T follicular helper cell (primary cell): ENCODE measurements at places on chromosomes 1 and 21.
A peak's percentile ranks its signal among the peaks of the same experiment; 100 is the strongest.

- DNase-seq = peak; percentile 43
These were observed 9.2 kb downstream of the FCMR start for GRCh38 chr1:206912445-206913095.

DNA sequence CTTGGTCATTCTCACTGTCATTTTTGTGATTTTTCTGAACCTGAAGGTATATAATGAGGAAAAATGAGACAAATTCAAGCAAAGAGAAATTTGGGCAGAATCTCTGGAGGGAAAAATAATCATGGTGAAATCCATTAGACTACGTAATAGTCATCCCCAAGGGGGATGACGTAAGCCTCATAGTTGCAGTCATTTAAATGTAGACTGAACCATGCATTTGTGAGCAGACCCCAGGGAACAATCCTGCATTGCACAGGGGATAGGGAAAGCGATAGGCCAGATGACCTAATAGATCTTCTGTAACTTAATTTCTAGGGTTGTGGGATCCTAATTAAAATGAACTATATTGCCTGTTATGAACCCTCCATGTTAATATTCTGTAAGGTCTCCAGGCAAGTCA lies 167.4 kb upstream of the C1orf21 start:
- DNase-seq = no peak

DNA sequence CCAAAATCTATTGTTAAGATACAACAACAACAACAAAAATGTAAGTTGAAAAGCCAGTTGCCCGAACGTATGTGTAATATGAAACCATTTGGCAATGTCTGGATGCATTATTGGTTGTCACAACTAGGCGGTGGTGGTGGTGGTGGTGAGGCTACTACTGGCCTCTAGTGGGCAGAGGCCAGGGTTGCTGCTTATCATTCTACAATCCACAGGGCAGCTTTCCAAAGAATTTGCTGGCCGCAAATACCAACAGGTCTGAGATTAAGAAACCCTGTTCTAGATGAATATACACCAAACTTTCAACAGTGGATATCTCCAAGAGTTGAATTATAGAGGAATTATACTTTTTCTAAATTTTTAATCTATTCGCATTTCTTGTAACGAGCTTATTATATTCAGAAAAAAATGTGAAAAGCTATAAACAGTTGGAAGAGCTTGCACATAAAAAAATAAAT lies 26.8 kb upstream of the ZNF697 start:
- DNase-seq = no peak

GRCh38 chr21:16264319-16264718 lies 534.5 kb downstream of the USP25 start:
- no peak for DNase-seq

DNA sequence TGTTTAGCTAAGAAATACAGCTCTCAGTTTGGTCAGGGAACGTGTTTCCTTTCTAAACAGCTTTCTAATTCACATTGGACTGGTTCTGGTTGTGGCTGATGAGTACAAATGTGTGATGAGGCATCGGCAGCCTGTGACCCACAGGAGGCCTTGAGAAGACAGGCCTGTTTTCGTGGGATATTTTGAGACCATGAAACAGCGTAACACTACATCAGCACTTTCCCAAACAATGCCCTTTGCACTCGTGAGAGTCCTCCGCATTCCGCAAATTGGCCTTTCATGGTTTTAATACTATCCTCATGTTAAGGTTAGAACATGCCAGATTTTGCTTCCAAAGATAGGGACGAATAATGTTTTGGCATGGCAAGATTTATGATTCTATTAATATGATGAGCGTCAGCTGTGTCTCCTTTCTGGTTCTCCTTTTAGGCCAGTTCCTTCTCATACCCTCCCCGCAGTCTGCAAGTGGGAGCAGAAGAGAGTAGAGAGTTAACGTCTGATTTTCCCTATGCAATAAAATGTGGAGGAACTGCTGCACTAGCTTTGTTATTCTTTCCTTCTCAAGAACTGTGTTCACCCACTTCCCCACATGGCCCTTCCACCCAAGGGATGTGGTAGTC lies 84.3 kb upstream of the L1TD1 start:
- DNase-seq = no peak

DNA sequence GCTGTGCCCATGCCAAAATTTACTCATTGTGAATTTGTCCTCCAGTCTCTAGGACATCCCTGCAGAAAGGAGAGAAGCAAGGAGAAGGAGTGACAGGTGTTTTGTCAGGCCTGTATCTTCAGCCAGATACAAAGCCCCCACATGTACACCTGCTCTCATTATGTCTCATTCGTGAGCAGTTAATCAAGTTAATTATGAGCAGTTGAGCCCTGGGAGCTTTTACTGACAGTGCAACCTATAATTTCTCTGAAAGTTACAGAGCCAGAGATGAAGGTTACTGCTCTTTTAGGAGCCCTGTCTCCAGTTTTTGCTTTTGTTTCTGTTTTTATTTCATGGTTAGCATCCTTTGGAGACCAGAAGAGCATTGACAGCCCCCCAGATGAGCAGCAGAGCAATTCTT lies 5.0 kb upstream of the ILDR2 start:
- DNase-seq = no peak

- DNase-seq = no peak
These were observed 13.1 kb upstream of the PSMG1 start for GRCh38 chr21:39196310-39196709.

GRCh38 chr1:52707927-52708655 lies 9.9 kb upstream of the COA7 start:
- DNase-seq = no peak

DNA sequence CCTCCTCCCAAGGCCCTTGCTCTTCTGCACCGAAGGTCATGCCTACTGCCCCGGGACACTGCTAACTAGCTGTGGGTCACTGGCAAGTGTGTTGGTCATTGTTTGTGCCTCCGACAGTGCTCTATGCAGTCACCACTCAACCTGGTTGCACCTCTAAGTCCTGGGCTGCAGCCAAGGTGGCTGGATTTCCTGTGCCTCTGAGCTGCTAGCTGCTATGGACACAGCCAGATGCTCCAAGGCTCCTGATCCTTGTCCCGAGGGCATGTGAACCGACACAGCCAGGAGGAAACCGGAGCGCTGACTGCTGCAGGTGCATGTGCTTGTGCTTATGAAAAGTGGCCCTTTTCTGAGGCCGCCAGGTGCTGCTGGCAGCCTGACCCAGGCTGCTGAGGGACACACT lies 14.7 kb upstream of the SPOCD1 start:
- no peak for DNase-seq

GRCh38 chr1:4485398-4485797 lies 169.0 kb upstream of the AJAP1 start:
- no peak for DNase-seq

- no peak for DNase-seq
These were observed 133.6 kb upstream of the RAB4A start for GRCh38 chr1:229137271-229137670.

- DNase-seq = no peak
These were observed 35.6 kb upstream of the PUM1 start for GRCh38 chr1:31101147-31101502.

GRCh38 chr1:83725735-83726360 lies 273.1 kb downstream of the TTLL7 start:
- no peak for DNase-seq

DNA sequence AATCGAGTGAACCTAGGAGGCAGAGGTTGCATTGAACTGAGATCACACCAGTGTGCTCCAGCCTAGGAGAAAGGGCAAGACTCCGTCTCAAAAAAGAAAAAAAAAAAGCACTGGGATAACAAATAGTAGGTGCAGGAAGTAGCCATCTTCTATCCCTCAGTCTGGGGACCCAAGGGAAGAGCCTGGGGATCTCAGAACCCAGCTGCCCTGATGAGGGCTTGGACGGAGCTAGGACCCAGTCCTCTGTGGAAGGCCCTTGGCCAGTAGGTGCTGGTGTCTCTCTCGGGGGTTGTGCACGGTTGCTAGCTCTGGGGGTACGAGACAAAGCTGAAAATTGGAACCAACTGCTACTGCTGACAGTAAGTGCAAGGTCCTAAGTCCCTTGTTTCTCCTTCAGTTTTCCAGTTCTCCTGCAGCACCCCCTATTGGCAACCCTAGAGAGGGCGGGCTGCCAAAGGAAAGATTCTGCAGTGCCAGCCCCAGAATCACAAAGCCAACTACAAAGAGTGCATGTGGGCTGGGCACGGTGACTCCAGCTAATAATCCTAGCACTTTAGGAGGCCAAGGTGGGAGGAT lies 57.6 kb upstream of the KIF1B start:
- no peak for DNase-seq

DNA sequence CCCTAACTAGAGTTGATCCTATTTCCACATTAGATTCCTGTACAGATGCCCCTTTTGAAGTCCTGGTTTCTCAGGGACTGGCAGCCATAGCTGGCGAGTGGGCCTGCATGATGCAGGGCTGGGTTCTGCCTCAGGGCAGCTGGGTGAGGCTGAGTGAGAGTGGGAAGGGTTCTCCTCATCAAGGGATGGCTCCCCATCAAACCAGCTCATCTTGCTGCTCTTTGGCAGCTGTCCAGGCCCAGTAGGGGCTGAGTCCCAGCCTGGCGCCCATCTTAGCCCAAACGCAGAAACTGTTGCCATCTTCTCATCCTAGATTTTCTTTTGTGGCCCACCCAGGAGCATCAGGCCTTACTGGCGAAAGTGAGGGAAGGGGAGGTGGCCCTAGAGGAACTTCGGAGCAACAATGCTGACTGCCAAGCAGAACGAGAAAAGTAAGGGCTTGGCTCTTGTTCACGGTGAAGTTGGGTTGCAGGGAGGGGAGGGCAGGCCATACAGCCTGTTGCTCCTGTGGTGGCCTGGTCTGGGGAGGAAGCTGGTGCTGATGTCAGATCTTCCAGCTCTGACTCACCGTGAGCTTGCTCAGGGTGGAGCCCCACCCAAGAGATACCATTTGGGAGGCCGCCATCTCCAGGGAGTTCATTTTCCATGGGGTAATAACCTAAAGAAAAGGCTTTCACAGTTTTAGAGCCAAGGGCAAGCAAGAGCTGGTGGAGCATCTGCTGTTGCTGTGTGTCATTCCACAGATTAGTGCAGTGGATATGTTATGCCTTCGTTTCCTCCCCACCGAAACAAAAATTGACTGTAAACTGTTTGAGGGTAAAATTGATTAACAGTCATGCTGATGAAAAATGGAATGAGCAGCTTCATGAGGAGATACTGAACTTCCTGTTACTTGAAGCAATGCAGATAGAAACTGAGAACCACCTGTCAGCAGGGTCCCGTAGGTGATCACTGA lies 34.7 kb downstream of the TUFT1 start:
- DNase-seq = no peak

DNA sequence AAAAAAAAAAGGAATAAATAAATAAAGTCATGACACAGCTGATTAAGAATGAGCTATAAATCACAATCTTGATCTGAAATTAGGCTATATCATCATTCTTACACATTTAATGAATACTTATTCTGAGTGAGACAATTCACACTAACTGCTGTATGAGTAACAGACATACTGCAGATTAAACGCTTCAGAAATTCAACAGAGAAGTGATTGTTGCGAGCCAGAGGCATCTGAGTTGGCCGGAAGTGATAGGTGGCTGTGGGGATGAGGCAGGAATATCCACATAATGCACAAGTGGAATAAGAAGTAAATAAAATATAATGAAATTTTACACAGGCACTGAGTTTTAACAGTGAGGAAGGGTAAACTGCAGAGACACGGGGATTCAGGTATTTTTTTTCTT lies 142.4 kb downstream of the APP start:
- DNase-seq = no peak

DNA sequence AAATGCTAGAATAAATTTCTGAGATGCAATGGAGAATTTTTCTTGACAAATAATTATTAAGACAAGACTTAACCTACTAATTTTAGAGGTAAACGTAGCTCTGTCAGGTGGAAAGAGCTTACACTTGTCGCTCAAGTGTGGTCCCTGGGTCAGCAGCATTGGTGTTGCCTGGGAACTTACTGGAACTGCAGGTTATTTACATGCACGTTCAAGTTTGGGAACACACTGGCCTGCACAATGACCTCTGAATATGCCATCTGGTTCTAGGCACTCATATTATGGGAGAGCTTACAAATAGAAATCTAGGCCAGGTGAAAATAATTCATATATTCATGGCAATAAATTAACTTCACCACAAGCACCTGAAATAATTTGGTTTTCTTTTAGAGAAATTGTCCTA lies 88.5 kb upstream of the BCL9 start:
- no peak for DNase-seq

- DNase-seq = no peak
These were observed 303.6 kb downstream of the KCNH1 start for GRCh38 chr1:210830034-210831028.

- no peak for DNase-seq
These were observed 68.9 kb downstream of the ST3GAL3 start for GRCh38 chr1:43776043-43776761.

DNA sequence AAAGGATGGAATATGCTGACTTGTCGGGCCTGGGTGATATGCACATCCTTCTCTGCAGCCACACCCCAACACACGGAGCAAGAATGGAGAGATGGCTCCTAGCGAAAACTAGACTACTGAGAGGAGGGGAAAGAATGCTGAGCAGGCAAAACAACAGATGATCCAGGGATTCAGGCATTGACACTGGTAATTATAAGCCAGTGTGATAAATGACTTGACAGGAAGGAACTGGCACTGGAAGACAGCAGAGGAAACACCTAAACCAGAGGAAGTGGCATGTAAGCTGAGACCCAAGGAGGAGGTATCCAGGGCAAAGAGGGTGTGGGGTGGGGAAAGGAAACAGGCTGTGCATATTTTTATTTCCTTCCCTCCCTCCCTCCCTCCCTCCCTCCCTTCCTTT lies 31.7 kb upstream of the KHDRBS1 start:
- DNase-seq = peak; percentile 1

DNA sequence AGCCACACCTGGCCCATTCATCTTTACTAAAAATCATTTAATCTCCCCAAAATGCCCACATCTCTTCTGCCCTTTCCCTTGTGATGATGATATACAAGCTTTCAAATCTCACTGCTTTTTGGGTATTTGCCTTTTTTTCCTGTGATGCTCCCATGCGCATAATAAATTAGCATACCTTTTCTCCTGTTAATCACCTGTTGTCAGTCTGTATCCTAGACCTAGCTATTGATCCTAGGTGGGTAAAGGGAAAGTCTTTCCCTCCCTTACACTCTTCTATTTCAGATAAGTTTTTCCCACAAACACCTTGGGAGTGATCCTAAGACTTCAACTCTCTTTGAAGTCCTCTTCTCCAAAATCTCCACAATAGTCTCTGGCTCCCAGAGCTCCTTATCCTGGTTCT lies 12.0 kb upstream of the SLC35A3 start:
- DNase-seq = no peak

GRCh38 chr21:44670642-44671432 lies 4.1 kb upstream of the KRTAP12-2 start:
- DNase-seq = no peak

GRCh38 chr1:56645677-56646305 lies 677 bp downstream of the PRKAA2 start:
- DNase-seq = no peak

GRCh38 chr1:55378582-55378981 lies 163.4 kb upstream of the USP24 start:
- DNase-seq = no peak

- DNase-seq = no peak
These were observed 39.4 kb upstream of the ZNF496 start for GRCh38 chr1:247370786-247371732.

DNA sequence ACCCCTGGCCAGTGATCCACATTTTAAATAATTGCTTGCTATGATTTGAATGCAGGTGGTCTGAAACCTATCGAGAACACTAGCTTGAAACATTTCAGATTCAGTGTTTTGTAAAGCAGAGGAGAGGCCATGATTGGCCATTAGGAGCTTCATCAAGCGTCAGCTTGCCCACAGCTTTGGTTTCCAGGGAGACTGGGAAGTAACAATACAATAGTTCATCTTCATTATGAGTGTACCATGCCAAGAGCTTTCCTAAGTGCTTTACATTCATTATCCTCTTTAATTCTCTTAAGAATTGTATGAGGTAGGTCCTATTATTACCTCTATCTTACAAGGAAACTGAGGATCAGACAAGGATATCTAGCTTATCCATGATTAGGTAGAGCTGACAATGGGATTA lies 27.7 kb upstream of the ATP5PO start:
- no peak for DNase-seq
